ENCODE measurements at places on chromosomes 6 and 20. TPM values are rescaled to one million over a fixed set of nuclear protein-coding genes. Genes with fewer than 3 reads are reported as not detected.

- DNase-seq: no peak
Observed at GRCh38 chr6:132726608-132726975, 12.7 kb upstream of the VNN1 start.

DNA sequence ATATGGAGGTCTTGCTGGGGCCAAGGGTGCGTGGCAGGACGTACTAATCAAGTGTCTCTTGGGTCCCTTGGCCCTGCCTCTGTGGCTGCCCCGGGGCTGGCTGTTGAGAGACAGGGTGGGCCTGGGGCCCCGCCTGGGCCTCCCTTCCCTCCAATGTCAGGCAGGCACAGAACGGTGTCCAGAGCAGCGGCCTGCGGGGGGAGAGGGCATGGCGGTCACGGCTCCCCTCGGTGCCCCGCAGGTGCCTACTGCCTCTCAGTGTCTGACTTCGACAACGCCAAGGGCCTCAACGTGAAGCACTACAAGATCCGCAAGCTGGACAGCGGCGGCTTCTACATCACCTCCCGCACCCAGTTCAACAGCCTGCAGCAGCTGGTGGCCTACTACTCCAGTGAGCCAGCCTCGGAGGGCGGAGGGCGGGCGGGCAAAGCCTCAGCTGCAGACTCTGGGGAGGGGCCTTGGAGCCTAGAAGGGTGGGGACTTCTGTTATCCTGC lies 50.0 kb downstream of the SRC start:
- DNase-seq: no peak

PTGIS gene
- 59.8 TPM for total RNA-seq

MRAP2 gene
- total RNA-seq: not detected

- no peak for DNase-seq
Observed at GRCh38 chr6:135438907-135439535, 58.5 kb downstream of the AHI1 start.

ASIP gene
- total RNA-seq: 2.7 TPM

All from right atrium auricular region (tissue), 2 donors.